Stimulated activated CD8-positive, alpha-beta memory T cell treated with anti-CD3 and anti-CD28 coated beads, Interleukin-4, amount 100 ng/mL, for 48 hours (primary cell): ENCODE measurements at places on chromosomes 7 and 10.

DNA sequence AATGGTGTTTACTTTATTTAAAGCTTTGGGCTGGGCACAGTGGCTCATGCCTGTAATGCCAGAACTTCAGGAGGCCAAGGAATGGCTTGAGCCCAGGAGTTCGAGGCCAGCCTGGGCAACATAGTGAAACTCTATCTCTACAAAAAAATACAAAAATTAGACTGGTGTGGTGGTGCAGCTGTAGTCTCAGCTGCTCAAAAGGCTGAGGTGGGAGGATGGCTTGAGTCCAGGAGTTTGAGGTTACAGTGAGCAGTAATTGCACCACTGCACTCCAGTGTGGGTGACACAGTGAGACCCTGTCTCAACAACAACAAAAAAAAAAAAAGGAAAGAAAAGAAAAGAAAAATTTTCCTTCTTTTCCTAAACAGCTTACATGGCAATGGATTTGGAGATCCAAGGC is 22.0 kb downstream of the SLC16A9 start:
- no peak for DNase-seq

DNA sequence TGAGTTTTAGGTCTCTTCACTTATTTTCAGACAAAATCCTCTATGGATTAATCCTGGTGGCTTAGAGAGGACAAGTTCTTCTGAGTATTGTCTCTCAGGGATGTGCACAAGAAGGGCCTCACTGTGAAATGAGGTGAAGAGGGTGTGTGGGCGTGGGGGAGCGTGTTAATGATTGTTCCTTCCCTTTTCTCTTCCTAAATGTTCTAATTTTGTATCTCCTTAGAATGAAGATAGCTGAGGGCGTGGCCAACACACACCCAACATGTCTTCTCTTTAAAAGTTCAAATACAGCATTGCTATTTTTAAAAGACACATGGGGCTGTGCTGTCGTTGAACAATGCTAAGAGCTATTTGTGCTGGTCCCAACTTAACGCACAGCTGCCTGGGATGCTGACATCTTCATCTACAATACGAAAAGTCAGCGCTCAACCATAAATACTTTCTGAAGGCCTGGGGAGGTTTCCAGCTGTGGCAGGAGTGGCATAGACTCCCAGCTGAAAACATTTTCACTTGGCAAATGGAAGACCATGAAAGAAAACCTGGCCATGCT is 135.9 kb downstream of the JCAD start:
- DNase-seq: no peak

GRCh38 chr10:48465860-48466521 is 138.9 kb downstream of the ARHGAP22 start:
- DNase-seq: peak; percentile 11

GRCh38 chr7:15870347-15870746 is 183.9 kb upstream of the MEOX2 start:
- no peak for DNase-seq

- no peak for DNase-seq
These were observed 254.1 kb upstream of the IGFBP3 start for GRCh38 chr7:46175221-46175620.

DNA sequence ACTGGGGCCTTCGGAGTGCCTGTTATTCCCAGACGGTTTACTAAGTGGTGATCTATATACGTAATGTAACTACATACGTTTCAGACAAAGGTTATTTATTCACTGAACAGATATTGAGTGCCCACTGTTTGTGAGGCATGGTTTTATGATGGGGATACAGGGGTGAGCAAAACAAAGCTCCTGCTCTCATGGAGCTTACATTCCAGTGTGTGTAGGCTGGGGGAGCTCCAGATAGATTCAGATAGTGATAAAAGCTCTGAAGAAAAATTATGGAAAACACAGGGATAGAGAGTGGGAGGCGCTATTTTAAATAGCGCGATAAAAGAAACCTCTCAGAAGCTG is 466 bp upstream of the DNAJB12 start:
- no peak for DNase-seq

DNA sequence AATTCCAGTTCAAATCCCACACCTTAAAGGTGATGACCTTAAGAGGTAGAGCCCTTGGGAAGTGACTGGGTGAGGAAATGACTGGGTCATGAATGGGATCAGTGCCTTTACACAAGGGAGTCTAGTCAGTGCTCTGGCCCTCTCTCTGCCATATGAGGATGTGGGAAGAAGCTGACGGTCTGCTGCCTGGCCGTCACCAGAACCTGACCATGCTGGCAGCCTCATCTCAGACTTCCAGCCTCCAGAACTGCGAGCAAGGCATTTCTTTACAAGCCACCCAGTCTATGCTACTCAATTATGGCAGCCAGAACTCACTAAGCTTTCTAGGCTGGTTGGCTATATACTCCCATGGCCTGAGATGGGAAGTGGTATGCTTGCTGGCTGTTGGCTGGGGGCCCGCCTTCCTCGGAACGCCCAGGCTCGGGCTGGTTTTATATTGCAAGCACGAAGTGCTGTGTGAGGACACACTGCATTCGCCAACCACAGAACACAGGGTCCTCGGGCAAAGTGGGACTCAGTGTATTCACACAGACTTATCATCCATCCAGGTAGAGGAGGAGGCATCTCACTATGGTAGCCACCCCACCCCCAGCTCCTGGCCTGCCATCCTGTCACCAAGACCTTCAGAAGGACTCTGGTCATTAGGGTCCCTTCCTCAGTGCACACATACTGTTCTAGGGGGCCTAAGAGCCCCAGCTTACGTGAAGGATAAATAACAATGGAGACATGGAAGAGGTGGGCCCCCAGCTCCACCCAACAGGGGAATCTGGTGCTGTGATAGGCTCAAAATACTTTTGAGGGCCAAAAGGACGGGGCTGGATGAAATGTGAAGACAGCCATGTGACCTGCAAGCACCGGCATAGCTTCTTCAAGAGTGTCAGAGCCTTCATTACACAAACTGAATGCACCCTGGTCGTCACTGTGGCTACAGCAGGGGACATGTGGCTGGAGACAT is 49.0 kb downstream of the ZRANB1 start:
- peak; percentile 14 for DNase-seq

GRCh38 chr10:34520084-34520483 is 295.0 kb downstream of the PARD3 start:
- no peak for DNase-seq

DNA sequence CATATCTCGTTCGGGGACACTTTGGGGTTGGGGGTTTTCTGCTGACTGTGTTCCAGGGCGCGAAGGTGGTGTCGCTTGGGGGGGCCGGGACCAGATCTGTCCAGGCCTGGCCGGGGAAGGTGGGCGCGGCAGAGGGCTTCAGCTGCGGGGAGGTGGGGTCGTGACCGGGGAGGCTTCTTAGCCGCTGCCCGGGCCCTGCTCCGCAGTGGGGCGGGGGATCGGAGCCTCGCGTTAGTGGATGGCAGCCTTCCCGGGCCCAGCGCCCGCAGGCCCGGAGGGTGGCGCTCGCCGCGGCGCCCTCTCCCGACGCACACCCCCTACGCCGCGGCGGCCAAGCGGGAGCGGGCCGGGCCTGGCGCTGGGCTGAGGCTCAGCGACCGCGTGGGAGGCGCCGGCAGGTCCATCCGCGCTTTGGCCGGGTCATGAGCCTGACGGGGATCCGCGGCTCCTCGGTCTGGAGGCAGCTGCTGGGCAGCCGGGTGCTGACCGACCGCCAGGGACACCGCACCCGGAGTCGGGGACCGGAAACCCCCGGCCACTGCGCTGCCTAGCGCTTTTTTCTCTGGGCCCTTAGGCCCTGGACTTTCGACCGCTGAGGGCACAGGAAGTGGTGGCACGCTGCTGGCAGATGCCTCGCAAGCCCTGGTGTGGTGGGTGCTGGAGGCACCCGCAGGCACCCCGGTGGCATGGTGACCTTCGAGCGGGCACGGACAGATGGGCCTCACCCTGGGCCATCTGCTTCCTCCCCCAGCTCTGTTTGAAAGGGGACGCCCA is 1.2 kb downstream of the AGAP3 start:
- DNase-seq: peak; percentile 59

DNA sequence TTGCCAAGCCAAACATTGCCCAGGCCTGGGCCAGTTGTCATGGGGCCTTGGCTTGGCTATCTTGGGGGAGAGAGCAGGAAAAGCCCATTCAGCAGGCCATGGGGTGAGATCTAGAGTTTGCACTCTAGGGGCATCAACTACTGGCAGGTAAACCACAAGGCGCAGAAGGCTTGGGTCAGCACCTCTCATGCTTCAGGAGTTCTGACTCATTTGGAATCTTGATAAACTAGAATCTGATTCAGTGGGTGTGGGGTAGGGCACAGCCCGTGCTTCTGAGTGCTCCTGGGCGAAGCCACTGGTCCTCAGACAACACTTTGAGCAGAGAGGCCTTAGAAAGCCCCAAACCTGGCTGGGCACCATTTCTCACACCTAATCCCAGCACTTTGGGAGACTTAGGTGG is 81.1 kb downstream of the RGS10 start:
- DNase-seq: no peak

GRCh38 chr7:22470981-22471380 is 29.0 kb downstream of the STEAP1B start:
- DNase-seq: no peak
